ENCODE measurements at places on chromosomes 13 and 19.

GRCh38 chr19:58203814-58204475, 21.1 kb downstream of the ZNF274 start:
- DNase-seq = no peak

- no peak for DNase-seq
Observed at GRCh38 chr19:47539747-47540311, 25.0 kb upstream of the NAPA start.

GRCh38 chr13:72104656-72105180, 237.7 kb upstream of the DACH1 start:
- DNase-seq = no peak

- peak; percentile 39 for DNase-seq
Observed at GRCh38 chr19:46860846-46861690, at the start of gene ARHGAP35. TSS of gene ARHGAP35 (plus strand) at chr19:46860997. CDS start at chr19:46918676, 57,679 bp downstream.

DNA sequence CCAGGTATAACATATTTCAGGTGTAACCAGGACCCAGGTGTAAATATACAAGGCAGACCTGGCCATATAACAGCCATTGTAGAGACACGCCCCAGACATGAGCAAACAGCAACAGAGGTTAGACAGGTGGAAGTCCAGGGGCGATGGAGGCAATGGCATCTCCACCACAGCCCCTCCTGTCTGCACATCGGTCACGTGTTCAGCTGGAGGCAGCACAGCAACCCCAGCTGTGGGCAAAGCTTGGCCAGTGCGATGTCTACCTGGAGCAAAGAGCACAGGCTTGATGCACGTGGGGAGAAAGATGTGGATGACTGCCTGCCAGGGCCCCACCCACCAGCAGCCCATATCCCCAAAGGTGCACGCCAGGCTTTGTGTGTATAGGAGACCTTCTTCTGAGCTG, 4.4 kb downstream of the CYP4F2 start:
- no peak for DNase-seq
